ENCODE measurements at places on chromosomes 16 and 17. TPM values are rescaled to one million over a fixed set of nuclear protein-coding genes. Genes with fewer than 3 reads are reported as not detected.

DNA sequence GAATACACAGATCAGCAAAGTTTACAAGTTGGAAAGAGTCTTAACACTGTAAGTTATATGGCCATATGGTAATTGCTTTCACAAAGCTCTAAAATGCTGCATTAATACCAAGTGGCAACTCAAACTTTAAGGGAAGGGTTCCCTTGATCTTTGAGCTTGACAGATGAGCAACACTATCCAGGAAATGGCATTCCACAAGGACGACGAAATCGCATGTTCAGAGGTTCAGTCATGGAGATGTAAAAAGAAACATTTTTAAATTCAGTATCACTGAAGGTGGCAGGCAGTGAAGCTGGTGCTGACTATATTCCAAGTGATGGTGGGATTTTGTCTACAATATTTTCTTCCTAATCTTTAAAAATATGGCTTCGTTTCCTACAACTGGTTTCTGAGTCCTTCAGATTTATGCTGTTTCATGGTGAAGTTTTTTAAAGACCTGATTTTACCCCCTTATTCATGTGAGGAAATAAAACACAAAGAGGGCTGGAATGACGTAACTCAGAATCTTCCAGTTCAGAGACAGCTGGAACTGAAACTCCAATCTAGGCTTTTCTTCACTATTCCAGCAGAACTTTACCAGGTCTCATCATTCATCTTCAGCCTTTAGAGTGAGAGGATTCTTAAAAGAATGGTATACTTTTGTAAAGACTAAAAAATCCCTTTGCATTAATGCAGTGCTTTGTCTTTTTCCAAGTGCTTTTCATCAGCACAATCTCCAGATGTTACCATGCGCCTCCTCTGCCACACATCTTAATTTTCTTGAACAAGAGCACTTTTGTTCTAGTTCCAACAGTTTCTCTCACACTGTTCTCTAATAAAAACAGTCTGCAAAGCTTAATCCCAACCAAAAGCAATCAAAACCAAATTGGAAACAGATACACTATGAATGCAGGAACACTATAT, 20.2 kb downstream of the CHCT1 start:
- DNase-seq = no peak

DNA sequence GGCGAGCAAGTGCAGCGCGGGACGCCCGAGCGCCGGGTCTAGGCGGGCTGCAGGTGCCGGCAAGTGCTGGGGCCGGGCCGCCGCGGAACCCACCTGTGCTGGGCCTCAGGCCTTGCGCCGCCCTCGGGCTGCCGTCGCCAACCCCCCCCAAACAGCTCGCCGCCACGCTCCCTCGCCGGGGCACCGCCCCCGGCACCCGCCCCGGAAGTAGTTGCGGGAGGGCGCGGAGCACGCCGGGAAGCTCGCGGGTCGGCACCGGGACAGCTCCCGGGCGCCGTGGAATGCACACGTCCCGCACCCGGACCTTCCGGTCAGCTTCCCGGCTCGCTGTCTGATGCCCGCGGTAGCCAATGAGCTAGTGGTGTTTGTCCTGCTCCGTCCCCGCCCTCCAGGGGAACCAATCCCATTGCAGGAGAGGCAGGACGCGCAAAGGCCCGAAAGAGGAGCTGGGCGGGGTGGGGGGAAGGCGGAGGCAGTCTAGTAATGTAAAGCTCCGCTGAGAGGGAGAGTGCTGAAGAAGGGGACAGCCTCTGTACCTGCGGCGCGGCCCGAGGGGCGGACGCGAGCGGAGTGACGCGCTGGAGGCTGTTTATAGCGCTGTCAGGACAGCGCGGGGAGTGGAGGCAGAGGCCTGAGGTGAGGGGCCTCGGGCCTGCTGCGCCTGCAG, at the start of the genes ANKS3 and DNAAF8:
Gene ANKS3 (minus strand): TSS at position 209 of the 667 bp plus-strand sequence. CDS start 4,122 bp downstream, outside the sequence.
Gene DNAAF8 (plus strand): TSS at position 475 of the 667 bp plus-strand sequence. CDS start 1,978 bp downstream, outside the sequence.
- DNase-seq = peak; percentile 95

Gene CFAP97D1
- polyA plus RNA-seq = 0.04 TPM

- DNase-seq = no peak
These were observed 9.9 kb upstream of the MEAK7 start for GRCh38 chr16:84514295-84514873.

GRCh38 chr17:65470783-65471182, 90.7 kb downstream of the AXIN2 start:
- no peak for DNase-seq

Gene VASN
- polyA plus RNA-seq = 5.7 TPM

Gene KRTAP16-1
- polyA plus RNA-seq = not detected

DNA sequence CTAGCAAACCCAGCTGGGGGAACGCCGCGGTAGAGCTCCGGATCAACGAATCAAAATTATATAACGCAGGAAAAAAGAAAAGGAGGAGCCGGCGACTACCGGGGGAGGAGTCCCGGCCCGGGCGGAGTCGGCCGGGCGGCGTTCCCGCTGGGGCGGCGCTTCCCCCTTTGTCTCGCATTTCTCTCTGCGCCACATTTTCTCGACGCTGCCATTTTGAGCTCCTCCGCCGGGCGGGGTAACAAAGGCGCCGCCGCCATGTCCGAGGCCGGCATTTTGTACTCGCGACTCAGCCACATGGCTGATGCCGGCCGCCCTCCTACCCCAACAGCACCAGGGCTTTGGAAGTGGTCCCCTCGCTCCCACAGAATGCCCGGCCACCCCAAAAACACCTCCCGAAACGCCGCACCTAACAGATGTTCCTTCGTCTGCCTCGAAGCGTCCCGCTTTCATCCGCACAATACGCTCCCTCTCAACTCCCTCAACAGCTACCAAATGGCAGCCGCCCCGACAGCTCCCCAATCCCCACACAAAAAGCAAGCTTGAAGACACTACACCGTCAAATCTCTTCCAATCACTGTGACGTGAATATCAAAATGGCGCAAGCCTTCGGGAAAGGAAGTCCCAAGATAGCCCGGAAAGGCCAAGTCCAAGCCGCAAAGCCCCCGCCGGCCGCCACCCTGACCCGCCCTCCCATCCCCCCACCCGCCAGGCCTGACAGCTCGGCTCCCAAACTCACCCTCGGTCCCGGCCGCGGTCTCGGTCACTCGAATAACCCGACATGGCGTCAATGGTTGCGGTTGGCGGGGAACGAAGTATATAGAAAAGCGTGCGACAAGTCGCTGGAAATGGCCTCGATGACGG, 519 bp downstream of the DDX5 start:
- peak; percentile 94 for DNase-seq

GRCh38 chr16:83520596-83520995, 287.2 kb upstream of the HSBP1 start:
- no peak for DNase-seq

Data from large intestine (tissue), 12 donors.